Dermis microvascular lymphatic vessel endothelial cell (primary cell): ENCODE measurements at places on chromosomes 12 and 14. TPM values are rescaled to one million over a fixed set of nuclear protein-coding genes. Genes with fewer than 3 reads are reported as not detected.

Gene EML5
- 0.13 TPM in 2 replicates for total RNA-seq

Gene C1S
- total RNA-seq, result 0.13 TPM in 2 replicates

Gene SDR39U1
- 5.0 and 8.5 TPM in 2 replicates for total RNA-seq

Gene CELA1
- total RNA-seq, result not detected in 2 replicates

Gene FAM186B
- total RNA-seq, result 0.13 TPM in 2 replicates

Gene OR4Q3
- total RNA-seq, result not detected in 2 replicates

Gene LRP1-AS
- not detected in 2 replicates for total RNA-seq

Gene PSEN1
- 32.0 and 43.2 TPM in 2 replicates for total RNA-seq

Gene KRT72
- not detected in 2 replicates for total RNA-seq

Gene SLCO1A2
- total RNA-seq, result 0.26 TPM in 1 of 2 replicates, not detected in the other

Gene PMCH
- not detected in 2 replicates for total RNA-seq

Gene CIROP
- total RNA-seq, result not detected in 2 replicates

Gene PTHLH
- under 0.01 TPM in 1 of 2 replicates, not detected in the other for total RNA-seq

Gene PPFIA2
- not detected in 2 replicates for total RNA-seq

Gene B4GALNT1
- total RNA-seq, result 0.13 TPM in 2 replicates
